Effector memory CD4-positive, alpha-beta T cell (primary cell): ENCODE measurements at places on chromosomes 4 and X.

DNA sequence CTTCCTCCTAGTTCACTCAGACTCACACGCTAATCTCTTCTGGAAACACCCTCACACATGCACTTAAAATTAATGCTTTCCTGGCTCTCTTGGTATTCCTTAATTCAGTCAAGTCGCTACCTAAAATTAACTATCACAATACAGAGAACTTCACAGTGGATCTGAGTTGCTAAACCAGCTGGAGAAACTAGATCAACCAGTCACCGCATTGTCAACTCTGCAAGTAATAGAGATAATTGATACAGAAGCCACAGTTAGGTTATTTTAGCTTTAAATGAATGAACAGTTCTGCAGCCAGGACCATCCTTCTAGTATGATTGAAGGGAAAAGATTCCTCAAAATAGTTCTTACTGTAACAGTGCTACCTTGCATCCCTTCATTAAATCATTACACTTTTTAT is 6.0 kb upstream of the TBC1D9 start:
- DNase-seq: no peak

DNA sequence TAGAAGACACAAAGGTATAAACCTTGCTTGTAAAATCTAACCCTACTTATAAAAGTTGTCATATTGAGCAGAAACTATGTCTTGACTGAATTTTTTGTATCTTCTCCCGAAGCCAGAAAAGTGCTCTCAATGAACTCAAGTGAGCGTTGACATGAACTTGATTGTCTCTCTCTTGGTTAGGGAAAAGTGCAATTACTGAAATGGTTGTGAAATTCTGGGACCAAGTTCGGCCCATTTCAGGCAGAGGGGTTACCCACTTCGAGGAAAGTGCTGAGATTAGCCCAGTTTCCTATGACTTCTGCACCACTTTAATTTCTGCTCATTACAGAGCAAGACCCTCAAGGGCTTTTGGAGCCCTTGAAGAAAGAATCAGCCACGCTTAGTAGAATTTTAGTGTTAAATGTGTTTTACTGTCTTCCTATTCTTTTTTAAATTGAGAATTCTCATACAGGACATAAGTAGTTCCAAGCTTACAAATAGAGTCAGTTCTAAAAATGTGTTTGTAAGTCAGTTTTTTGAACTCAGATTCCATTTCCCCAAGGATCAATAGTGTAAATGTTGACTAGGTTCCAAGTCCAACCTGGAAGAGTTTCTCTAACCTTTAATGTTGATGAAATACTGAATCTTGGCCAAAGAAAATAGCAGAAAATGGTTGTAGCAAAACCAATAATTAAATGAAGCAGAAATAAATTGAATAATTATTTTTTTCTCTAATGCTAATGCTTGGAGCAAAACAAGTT is 125.7 kb upstream of the ACSL4 start:
- DNase-seq: no peak

DNA sequence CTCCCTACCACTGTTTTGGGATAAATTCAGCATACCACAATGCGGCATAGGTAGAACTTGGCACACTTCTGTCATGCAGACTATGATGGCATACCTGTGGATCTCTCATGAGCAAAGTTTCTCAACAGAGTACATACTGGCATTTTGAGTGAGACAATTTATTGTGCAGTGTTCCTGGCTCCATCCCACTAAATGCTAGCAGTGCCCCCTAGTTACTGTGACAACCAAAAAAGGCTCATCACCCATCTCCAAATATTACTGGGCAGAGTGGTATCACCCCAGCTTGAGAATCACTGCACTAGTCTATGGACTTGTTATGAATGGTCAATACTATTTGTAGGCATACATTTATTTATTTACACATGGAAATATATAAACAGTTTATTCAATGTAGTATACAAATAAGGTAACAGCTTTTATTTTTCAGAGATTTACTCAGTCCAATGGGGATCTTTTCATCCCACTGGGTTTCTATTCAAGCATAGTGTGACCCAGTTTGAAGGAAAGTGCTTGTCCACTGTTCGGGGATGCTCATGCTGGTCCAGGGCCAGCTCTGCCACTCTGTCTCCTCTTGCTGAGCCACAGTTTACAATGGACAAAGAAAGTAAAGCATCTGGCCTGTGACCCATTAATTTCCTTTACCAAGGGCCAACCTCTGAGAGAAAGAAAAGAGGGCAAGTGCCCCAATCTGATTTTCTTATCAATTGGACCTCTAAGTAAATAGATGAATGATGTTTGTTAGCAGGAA is 81.0 kb upstream of the IL2 start:
- DNase-seq: no peak

DNA sequence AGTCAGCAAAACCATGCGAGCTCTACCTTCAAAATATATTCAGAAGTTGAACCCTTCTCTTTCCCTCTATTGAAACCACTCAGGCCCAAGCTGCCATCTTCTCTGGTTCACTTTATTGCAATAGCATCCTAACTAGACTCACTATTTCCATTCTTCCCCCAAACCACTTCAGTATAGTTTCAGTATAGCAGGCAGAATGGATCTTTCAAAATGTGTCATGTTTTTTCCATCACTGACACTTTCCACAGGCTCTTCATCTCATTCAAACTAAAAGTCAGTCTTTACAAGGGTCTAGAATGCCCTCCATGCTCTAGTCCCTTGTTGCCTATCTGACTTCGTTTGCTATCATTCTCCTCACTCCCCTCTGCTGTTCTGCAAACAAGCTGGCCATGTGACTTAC is 274.4 kb downstream of the IDS start:
- no peak for DNase-seq

- no peak for DNase-seq
Measured at GRCh38 chrX:47540754-47541538, 20.1 kb upstream of the ARAF start.

- DNase-seq: no peak
Measured at GRCh38 chrX:119638725-119639471, 32.7 kb upstream of the NKRF start.

DNA sequence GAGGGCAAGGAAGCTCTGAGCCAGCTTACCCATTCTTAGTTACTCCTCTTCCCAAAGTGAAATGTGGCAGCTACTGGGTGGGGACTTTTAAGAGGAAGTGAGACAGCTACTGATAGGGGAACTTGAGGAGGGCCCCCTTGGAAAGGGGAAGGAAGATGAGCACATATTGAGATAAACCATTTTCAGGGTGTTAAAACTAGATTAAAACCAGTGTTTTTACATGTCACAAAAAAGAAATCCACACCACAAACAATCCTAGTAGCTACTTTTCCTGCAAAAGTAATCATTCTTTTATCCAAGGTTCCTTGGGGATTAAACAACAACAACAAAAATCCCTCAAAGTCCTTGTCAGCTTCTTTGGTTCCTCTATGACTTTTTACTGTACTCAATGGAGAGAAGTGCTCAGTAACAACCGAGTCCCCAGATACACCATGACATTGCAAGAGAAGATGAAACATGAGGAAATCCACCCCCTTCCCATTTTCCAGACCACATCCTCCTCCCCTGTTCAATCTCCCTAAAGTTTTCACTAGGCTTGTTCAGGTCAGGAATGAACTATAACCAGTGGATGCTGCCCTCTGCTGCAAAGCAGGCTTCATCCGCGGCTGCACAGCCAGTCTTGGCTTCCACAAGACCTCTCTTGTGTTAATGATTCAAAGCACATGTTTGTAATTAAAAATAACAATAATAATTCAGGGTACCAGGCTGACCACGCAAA is 113.5 kb upstream of the TMEM164 start:
- DNase-seq: no peak

- DNase-seq: no peak
Measured at GRCh38 chr4:174365018-174365587, 81.4 kb downstream of the CEP44 start.

DNA sequence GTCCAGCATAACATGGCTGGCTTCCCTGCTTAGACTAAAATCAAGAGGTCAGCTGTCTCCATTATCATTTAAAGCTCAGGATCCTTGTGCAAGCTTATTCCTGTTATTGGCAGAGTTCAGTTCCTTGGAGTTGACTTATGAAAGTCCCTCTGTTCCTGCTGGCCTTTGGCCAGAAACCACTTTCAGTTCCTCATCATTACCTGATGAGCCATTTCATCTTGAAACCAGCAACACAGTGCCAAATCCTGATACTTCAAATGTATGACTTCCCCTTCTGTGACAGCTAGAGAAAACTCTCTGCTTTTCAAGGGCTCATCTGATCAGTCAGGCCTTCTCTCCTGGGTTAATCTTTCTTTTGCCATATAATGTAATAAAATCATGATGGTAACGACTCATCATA is 110.6 kb upstream of the FSTL5 start:
- DNase-seq: no peak

DNA sequence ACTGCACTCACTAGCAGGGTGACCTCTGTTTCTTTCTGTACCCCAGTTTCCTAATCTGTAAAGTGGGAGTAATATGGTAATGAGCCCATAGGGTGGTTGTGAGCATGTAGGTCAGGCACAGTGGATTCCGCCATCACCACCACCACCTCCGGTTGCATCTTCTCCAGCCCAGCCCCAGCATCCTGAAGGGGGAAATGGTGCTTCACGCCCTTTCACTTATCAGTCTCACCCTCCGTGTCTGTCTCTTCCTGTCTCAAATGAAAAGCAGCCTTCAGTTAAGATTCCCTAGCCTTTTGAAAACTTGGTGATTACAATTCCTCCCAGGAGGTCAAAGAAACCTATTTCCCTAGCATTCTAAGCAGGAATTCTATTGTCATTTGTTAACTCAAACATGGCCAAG is 16.9 kb upstream of the XPNPEP2 start:
- DNase-seq: no peak

DNA sequence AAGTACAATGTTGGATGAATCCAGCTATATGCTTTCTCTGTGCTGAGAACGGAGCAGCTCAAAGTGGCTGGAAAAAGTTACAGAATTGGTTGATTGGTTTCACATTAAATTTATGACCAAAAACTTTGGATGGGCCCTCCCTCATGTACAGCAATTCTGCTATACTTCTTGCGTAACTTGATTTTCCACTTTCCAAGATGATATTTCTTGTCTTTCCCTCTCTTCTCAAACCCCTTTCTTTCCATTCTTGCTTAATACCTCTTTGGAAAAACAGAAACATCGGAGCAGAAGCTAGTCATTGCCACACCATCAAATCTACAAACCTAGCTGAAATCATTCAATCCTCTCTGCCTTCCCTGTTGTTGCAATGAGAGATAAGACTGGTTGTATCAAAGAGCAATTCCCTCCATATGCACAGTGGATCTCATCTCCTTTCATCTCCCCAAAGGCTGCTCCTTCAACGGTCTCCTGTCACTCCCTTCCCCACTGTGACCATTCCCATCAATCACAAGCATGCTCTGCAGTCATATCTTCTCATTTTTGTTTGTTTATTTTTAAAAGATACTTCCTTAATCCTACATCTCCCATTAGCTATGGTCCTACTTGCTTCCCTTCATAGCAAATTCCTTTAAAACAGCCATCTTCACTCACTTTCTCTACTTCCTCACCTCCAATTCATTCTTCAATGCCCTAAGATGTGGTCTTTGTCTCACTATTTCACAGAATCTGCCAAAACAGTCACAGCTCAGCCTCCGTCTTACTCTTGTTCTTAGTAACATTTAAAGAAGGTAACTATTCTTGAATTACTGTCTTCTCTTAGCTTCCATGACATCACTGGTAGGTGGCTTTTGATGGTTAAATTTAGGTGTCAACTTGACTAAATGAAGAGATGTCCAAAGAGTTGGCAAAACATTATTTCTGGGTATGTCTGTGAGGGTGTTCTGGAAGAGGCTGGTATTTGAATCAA is 145.5 kb downstream of the FAM13A start:
- no peak for DNase-seq

GRCh38 chr4:1414831-1415680 is 8.8 kb upstream of the NKX1-1 start:
- DNase-seq: no peak

DNA sequence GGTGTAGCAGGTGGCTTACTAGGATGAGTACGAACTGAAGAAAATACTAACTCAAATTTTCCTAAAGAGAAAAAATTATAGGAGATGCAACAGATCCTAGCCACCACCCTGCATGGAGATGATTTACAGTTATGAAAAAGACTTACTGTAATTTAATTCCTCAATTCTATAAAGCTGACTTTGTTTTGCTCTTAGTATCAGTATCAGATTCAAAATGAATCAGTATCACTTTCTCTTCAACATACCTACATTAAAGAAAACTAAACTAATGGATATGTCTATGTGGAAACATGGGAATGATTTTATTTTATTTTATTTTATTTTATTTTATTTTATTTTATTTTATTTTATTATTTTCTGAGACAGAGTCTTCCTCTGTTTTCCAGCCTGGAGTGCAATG is 525.8 kb downstream of the NLGN4X start:
- DNase-seq: no peak

GRCh38 chrX:21438792-21439191 is 64.6 kb downstream of the CNKSR2 start:
- no peak for DNase-seq

- DNase-seq: no peak
Measured at GRCh38 chrX:97984641-97985040, 1100.9 kb downstream of the RPA4 start.

- no peak for DNase-seq
Measured at GRCh38 chr4:14059006-14059405, 431.5 kb upstream of the BOD1L1 start.

DNA sequence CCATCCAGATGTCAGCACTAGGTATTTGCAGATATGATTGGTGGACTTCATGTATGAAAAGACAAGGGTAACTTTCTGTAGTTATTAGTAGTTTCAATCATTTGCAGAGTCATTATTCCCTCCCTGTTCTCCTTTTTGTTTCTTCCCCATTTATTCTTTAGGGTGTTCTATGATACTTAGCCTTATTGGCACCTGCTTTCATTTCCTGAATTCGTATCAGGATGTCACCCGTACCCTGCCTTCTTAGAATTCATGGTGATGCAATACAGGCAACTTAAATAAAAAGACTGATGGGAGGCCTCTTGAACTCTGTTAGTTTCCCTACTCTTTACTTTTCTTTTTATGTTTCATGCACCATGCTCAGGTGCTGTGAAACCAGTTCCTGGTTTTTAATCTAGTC is 24.2 kb downstream of the MAGED1 start:
- no peak for DNase-seq

GRCh38 chr4:47038263-47038662 is 6.9 kb downstream of the GABRB1 start:
- no peak for DNase-seq

DNA sequence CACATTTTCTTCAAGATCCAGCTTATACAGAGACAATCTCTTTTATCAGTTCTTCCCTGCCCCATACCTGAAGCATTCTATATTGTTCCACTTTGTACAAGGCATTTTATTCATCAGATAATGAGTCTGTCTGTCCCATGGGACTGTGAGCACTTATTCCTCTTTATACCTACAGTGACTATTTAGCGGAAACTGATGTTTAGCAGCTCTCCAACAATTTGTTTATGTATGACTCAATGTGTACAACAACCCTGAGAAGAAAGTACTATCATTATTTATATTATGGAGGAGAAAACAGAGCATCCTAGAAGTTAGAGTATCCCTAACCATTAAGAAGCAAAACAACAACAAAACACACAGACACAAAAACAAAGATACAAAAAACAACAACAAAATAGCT is 306.5 kb downstream of the PRDM5 start:
- no peak for DNase-seq

- DNase-seq: no peak
Measured at GRCh38 chr4:42515156-42515884, 118.0 kb downstream of the SHISA3 start.

- DNase-seq: no peak
Measured at GRCh38 chr4:176498617-176499256, 179.0 kb downstream of the SPCS3 start.
